Right hindlimb (tissue), 1 donor: ENCODE measurements at places on chromosomes 11 and 22.

DNA sequence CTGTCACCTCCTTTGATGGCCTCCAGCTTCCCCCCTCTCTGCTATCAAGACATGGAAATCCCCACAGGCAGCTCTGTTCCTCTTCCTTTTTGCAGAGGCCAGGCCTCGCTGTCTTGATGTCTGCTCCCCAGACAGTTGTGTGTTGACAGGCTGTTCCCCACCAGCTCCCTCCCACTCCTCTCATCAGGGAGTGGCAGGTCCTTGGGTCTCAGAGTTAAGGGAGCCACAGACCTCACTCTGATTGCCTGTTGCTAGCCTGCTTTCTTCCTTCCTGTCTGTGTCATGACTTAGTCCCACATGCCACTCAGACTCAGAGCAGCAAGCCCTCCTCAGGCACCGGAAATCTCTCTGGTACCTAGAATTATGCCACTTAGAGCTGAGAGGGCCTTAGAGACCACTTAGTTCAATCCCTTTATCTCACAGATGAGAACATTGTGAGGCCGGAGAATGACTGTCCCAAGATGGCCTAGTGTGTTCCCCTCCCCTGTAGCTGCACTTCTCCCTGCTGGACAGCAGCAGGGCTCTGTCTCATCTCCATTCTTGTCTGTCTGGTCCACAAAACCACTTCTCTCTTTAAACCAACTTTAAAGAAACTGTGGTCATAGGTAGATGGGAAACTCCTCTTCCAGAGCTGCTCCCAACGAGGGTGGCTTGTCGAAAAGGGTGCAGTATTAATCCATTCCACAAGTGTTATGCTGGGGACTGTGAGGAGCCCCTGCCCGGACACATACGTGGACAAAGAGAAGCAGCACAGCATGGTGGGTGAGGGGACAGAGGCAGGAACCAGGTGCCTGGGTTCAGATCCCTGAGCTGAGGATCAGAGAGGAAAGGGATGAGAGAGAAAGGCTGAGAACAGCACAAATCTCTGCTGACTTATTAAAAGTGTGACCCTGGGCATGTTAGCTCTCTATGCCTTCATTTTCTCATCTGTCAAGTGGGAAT, 4.2 kb downstream of the AMPD3 start:
- DNase-seq, result no peak

GRCh38 chr11:70935006-70935768, 317.2 kb downstream of the SHANK2 start:
- no peak for DNase-seq

- no peak for DNase-seq
Measured at GRCh38 chr11:132913295-132913694, 619.0 kb downstream of the OPCML start.

DNA sequence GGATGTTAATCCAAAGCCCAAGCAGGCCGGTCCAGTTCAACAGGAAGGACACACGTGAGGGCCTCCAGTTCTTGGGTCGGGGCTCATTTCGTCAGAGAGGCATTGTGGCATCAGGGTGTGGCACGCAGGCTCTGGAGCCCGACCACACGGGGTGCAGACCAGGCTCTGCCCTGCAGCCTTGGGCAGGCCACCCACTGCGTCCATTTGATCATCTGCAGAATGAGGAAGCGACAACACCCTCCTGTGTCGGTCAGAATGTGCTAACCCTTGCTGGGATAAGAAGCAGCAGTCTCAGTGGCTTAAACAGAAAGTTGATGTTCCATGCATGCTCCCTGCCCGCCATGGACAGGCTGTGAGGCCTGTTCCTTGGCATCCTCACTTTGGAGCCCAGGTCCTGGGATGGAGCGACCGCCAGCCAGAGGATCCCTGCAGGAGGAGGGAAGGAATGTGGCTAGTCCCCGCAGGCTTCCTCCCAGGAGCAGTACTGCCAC, 10.8 kb downstream of the RIBC2 start:
- DNase-seq, result no peak

- no peak for DNase-seq
Measured at GRCh38 chr22:45216133-45217003, 24.3 kb downstream of the KIAA0930 start.

DNA sequence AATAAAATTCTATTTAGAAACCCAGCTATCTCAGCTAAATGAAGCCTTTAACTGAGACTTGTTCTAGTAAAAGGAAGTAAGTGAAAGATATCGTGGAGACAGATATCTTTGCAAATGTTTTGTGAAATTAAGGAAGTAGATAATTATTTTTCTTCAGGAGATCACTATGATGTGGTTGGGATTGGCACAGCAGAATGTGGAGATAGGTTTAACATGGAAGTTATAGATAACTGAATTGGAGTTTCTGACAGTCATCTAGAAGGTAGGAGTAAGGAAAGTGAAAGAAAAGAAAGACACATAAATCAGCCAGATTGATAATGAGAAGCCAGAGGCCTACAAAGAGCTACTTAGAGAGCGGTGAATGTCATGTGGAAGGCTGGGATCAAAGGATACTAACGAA, 4.7 kb upstream of the CASP5 start:
- no peak for DNase-seq

- no peak for DNase-seq
Measured at GRCh38 chr11:72812604-72812966, 1.6 kb upstream of the ATG16L2 start.

DNA sequence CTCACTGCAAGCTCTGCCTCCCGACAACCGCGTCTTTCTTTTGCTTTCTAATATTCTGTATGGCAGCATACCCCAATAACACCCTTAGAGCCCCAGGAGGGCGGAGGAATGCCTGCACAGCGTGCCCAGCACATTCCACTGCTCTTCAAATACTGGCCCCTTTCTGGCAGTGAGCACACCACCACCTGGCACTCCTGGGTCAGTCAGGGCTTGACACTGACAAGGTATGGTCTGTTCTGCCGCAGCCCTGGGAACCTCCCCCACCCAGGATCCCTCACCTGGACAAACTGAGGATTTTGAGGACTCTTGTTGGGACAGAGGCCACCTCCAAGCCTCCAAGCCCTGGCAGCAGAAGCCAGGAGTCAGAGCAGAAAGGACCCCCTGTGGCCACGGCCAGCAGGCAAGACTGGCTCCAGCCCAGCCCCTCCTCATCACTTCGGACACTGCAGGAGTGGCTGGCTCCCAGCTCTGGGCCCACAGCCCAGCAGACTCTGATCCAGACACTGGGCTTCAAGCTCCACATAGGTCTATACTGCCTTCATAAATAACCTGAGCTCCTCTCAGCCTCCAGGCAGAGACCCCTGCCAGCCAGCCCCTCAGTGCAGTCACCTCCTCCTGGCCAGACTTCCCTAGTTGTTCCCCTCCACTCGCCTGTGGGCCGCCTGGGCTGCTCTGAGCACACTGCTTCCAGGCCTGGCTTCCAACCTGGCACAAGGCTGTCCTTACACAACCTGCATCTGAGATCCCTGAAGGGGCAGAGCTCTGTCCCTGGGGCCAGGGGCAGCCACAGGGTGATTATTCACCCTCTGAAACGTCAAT, 14.5 kb downstream of the CARS1 start:
- DNase-seq, result peak; percentile 47

DNA sequence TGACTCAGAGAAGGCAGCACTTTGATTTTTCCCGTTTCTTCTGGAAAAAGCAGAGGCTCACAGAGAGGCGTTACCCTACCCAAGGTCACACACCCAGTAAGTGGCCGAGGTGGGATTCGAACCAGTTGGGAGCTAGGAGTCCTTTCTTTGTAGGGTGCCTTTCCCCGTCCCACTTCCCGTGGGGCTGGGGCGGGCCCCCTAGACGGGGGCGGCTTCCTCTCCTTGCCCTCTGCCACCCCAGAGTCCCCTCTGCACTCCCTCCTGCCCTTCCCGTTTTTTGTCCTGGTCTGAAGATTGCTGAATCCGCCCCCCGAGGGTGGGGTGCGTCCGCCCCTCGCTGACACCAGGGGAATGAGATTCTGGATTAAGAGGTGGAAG, 747 bp downstream of the TPCN2 start:
- DNase-seq, result no peak

- no peak for DNase-seq
Measured at GRCh38 chr11:61335355-61335710, 2.3 kb downstream of the TKFC start.

GRCh38 chr11:40227730-40228129, 1231.7 kb downstream of the LRRC4C start:
- DNase-seq, result no peak

DNA sequence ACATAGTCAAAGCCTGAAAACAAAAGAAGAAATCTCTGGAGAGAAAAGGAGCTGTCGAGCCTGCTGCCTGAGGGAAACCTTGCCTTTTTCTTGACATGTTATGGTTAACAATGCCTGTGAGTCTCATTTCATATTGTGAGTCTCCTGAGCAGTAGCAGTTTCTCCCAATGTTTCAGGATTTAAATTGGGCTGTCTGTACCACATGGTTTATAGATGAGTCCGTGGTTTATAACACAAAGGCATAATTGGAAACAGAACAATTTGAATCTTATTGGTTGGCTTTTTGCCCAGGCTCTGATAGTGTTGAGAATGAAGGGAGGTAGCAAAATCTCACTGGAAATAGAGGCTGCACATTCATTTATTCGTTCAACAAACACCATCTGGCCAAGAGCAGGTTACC, 540.9 kb downstream of the RAB38 start:
- no peak for DNase-seq

DNA sequence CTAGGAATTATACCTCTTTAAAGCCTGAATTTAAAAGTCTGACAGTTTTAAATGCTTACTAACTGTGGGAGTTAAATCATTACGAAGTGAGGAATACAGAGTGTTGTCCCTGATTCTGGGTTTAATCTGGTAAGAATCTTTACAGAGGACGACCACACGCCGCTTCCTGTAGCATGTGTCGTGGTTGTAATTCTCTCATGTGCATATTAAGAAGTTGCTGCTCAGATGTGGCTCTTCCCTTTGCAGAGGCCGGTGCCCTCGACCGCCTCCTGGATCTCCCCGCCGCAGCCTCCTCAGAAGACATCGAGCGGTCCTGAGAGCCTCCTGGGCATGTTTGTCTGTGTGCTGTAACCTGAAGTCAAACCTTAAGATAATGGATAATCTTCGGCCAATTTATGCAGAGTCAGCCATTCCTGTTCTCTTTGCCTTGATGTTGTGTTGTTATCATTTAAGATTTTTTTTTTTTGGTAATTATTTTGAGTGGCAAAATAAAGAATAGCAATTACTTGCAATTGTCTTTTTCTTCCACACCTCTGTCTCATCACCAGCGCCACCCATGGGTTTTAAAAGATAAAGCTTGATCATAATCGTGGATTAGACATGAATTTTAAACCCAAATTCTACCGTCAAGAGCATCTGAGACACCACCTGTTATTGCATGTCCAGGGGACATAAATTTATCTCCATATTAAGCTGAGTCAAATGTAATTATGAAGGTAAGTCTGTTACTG, 6.5 kb downstream of the GAL start:
- DNase-seq, result no peak

- DNase-seq, result no peak
Measured at GRCh38 chr11:74226907-74227306, 55.8 kb downstream of the PPME1 start.

- DNase-seq, result no peak
Measured at GRCh38 chr11:48018528-48019216, 38.3 kb downstream of the PTPRJ start.

DNA sequence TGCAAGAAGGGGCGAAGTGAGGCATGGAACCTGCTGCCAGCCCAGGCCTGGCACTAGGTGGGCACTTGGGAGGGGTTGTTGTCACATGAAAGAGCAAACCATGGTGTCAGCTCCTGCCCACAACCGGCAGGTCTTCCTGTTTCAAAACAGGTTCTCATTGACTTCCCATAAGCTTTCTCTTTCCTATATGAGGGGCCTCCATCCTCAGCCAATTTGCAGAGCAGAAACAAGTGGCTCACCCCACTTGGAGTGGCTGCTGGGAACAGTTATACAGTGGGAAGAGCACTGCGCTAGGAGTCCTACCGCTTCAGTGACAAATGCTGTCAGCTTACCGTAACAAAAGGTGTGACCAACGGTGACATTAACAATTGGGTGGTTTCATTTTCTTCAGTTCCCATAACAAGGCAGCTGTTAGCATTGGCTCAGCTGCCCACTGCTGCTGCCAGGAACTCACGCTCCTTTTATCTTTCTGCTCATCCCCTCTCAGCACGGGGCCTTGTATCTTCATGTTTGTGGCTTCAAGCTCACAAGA, 10.2 kb upstream of the SSTR3 start:
- DNase-seq, result no peak

DNA sequence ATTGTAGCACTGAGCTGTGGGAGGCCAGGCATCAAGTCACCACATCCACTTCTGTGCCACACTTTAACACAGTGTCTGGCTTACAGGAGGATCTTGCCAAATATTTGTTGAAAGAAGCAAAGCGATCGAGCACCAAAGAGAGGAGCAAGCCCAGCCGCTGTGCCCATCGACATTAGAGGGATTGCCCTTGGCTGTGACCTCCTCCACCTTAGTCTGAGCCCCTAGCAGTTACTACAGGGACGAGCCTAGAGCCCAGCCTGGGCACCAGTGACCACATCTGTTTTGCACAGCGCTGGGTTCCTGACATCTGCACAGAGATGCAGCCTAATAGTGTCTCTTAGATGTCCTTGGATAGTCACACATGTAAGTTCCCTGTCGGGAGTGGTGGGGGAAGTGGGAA, 17.7 kb downstream of the GRIK4 start:
- no peak for DNase-seq

GRCh38 chr11:64566042-64566914, 24.7 kb upstream of the SLC22A12 start:
- peak; percentile 79 for DNase-seq

DNA sequence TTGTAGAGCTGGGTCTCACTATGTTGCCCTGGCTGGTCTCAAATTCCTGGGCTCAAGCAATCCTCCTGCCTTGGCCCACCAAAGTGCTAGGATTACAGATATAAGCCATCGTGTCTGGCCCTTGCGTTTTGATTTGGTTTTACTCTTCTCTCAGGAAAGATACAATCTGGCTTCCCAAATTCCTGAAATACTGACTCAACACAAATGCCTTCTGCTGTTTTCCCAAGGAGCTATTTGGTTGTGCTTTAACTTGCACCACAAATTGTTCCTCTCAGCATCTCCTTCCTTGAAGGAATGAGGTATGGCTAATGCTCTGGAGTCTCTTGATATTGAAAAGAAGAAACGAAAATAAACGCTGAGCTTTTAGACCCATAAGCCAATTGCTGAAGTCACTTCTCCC, 110.0 kb upstream of the PAX6 start:
- DNase-seq, result no peak

DNA sequence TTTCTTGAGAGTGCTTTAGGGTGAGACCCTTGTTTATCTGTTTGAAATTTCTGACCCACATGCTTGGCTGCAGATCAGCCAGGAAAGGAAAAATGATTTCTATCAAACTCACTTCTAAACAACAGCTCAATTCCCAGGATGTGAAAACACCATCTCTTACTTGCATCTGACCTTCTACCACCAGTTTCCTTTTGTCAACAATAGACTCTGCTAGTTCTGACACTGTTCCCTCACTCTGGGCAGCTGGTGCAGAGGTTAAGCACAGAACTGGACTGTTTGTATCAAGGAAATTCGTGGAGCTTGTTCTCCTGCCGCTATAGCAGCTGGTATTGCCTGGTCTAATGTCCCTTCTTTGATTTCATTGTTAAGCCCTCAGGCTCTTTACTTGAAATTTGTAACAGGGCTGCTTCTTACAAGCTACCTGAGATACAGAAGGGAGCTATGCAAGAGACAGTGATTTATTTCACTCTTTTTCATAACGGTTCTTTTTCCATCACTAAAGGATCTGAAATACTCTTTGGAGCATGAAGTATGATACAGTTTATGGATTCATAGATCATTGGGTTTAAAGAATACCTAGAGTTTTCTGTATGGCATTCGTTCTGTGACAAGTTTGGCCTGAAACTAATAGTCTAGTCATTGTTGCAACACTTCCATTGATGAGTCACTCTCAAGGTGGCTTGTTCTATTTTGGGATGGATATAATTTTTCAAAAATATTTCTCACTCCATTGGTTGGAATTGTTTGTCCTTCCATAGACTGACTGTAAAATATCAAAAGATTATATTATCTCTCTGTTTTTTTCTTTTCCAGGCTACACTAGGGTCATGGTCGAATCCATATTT, 178.2 kb upstream of the ZC3H12C start:
- no peak for DNase-seq
